ENCODE measurements at places on chromosomes 2 and 18. TPM values are rescaled to one million over a fixed set of nuclear protein-coding genes. Genes with fewer than 3 reads are reported as not detected.

GRCh38 chr18:10893761-10894160, 255.6 kb downstream of the PIEZO2 start:
- DNase-seq: no peak

GRCh38 chr2:85539361-85540132, 579 bp downstream of the MAT2A start:
- DNase-seq: peak; percentile 71

- no peak for DNase-seq
Measured at GRCh38 chr2:127205218-127206125, 14.6 kb downstream of the CYP27C1 start.

DNA sequence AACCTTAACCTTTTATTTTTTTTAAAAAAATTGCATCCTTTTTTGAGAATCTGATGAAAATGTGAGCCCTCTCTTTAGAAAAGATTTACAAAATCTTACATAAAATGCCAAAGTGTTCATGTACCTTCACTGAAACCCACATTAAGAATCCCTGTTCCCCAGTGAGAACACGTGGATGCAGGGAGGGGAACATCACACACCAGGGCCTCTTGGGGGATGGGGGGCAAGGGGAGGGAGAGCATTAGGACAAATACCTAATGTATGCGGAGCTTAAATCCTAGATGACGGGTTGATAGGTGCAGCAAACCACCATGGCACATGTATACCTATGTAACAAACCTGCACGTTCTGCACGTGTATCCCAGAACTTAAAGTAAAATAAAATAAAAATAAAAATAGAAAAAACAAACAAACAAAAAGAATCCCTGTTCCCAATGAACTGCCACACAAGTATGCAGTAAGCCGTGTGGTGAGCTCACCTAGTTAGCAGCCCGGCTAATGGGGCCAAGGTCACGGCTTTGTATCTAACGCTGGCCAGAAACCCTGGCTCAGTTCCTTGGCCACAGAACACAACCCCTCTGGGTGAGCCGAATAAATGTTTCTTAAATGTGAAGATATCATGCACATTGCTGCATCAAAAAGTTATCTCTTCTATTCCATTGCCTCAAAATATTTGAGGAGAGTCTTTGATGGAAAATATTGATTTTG, 41.4 kb downstream of the CHST9 start:
- no peak for DNase-seq

DNA sequence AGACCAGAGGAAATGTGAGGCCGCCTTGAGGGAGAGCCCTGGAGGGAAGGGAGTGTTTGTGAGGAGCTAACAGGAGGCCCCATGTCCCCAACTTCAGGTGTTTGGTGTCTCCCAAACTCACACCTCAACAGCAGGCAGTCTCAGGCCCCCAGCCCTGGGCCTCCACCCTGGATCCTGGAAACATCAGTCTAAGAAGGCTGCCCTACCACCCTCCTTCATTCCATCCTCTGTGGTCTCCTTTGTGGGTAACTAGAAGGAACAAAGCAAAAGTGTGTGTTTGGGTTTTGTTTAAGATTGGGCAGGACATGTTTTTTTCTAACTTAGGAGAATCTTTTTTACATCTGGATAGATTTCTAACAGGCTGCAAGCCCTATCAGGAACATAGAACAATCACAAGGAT, 404.3 kb downstream of the BCL11A start:
- DNase-seq: no peak

The COPS8 gene
- total RNA-seq: 54.7 TPM

The SPR gene
- total RNA-seq: 9.3 TPM

The FAP gene
- 0.50 TPM for total RNA-seq

The DOK6 gene
- total RNA-seq: not detected

The SAG gene
- not detected for total RNA-seq

DNA sequence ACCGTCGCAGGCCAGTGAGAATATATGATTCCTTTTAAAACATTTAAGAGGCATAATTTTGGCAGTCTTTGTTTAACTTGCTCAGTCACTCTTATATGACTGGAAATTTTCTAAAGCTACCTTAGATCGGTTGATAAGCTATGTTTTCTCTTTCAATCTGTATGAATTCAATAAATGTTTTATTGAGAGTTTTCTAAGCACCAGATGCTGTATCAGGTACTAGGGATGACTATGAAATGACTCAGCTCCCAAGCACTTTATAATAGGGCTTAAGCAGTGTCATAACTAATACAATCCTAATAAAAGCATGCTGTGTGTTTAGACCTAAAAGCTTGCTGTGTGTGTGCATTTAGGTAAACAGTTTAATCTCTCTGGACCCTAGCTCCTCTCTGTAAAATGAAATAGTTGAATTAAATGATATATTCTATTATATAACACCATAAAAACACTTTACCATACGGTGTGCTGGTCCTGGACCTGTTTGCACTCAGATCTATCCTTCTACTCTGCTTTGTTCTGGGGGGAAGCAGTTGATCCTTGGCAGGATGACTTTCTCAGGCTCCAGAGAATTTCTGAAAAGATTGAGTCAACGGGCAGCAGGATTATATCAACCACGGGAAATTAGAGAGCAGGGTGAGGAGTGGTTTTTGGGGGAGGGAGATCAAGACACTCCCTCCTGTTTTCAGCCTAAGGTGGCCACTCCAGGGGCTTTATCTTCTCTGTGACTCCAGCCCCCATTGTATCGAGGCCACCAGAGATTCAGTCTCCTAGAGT, 26.1 kb upstream of the SLC38A11 start:
- DNase-seq: no peak

The UGT1A4 gene
- total RNA-seq: not detected

GRCh38 chr2:28233164-28233676, 159.4 kb upstream of the FOSL2 start:
- no peak for DNase-seq

The VWA3B gene
- total RNA-seq: not detected

DNA sequence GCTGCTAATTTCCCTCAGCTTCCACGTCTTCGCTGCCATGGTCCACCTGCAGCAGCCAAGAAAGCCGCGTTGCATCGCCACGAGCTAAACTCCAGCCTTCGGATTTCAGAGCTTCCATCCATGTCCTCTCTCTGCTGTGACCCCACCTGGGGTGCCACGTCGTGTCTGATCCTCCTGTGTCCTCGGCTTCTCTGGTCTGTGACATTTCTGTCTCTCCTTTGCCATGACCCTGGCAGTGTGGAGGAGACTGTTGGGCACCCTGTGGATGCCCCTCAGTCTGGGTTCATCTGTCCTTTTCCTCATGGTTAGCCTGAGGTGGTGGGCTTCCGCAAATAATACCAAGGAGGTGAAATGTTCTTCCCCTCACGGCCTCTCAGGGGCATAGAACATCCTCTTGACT, 106.8 kb downstream of the RTP5 start:
- DNase-seq: no peak

- no peak for DNase-seq
Measured at GRCh38 chr2:224359569-224359968, 42.3 kb downstream of the FAM124B start.

DNA sequence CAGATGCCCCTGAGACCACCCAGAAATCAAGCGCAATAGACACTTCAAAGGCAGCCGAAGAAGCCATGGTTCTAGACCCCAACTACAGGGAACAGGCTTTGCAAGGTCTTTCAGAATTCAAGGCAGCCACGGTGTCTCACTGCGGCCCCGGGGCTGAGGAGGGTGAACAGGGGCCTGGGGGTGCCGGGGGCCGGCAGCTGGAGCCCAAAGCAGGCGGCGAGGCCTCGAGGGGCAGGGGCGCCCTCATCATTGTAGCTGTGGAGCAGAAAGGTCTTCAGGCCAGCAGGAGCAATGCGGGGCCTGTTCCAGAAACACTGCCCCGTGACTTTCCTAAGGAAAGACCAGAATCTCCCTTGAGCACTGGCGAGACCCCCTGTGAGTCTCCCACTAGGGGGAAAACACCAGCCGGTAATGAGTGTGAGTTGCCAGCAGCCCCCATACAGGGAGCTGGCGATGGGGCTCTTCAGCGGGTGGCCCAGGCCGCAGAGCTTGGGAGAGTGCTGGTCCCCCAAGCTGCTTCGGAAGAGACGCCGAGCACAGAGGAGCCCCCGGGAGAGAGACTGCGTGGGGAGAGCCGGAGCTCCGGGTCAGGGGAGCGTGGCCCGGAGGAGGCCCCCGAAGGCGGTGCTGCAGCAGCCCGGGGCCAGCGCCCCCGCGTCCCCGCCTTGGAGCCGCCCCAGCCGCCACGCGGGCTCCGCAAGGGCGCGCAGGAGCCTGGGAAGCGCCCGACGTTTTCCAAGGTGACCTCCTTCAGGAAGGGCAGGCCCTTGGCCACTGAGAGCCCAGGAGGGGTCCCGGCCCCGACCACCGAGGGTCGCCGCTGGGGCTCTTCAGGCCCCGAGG, 79.1 kb downstream of the ARHGEF4 start:
- DNase-seq: no peak

GRCh38 chr2:60556175-60556574, 2.7 kb upstream of the BCL11A start:
- DNase-seq: no peak

DNA sequence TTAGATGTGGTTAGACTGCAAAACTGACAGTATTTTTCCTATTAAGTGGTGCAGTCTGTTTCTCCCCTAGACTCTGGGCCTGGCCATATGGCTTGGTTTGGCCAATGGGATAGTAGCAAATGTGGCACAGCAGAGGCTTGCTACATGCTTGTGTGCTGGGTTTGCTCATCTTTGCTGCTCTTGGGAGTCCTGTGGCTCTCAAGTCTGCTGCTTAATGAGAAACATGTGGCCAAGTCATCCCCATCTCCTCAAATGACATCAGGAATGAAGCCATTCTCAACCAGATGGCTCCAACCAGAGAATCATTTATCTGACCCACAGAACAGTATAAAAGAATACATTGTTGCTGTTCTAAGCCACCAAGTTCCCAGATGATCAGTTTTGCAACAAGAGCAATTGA, 57.1 kb upstream of the PAX3 start:
- no peak for DNase-seq

- DNase-seq: no peak
Measured at GRCh38 chr2:156675896-156676295, 239.7 kb downstream of the GPD2 start.

GRCh38 chr18:35335866-35336265, 8.4 kb downstream of the ZNF24 start:
- DNase-seq: no peak

DNA sequence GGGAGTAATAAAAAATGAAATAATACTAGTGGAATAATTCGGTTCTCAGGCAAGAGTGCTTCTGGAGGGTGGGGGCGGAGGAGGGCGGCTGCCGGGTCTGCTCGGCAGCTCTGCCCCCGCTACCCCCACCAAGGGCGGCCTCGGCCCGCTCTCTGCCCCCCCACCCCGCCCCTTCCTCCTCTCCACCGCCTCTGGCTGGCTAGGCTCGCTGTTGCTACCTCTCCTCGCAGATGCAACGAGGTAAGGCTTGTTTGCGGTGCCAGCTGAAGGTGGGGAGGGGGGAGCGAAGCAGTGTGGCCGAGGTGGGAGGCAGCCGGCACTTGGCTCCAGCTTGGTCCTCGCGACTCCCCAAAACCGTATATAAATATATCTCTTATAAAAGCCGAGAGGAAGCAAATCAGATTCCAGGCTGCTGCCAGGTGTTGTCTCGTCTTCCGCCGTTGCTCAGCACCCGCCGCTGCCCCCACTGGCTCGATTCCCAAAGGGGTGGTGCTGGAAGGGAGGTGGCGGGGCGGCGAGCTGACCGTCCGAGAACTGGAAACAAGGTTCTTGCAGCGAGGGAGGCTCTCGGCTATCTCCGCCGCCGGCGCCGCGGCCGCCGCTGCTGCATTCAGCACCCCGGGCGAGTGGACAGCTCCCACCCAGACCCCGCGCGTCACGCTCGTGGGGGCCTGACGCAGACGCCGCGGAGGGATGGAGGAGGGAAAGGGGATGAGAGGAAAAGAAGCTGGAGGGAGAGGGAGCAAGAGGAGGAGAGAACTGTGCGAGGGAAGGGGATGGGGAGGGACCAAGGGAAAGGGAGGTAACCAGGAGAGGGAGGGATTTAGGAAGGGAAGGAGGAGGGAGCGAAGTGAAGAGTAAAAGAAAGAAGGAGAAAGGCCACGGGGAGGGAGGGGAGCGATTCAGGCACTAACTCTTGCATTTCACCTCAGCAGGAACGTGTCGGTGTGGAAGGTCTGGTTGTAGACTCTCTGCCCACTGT, at the start of gene MARCHF4:
MARCHF4 (minus strand) TSS at position 763 of the 982 bp plus-strand sequence. CDS start 2,223 bp downstream, outside the sequence.
- peak; percentile 79 for DNase-seq

The GALNT13 gene
- total RNA-seq: 0.14 TPM

The KCNG2 gene
- not detected for total RNA-seq

The CTAGE1 gene
- not detected for total RNA-seq

DNA sequence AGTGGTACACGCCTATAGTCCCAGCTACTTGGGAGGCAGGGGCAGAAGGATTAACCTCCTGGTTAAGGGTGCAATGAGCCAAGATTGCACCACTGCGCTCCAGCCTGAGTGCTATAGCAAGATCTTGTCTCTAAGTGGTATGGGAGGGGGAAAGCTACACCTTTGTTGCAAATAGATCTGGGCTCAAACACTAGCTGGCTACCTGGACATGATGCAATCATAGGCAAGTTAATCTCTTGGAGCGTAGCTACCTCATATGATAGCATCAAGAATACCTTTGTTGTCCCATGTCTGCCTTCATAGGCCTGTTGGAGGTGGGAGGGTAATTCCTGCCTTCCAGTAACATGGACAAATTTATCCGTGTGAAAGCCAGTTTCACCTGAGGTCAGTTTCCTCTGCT, 15.7 kb downstream of the KLHL29 start:
- DNase-seq: no peak

DNA sequence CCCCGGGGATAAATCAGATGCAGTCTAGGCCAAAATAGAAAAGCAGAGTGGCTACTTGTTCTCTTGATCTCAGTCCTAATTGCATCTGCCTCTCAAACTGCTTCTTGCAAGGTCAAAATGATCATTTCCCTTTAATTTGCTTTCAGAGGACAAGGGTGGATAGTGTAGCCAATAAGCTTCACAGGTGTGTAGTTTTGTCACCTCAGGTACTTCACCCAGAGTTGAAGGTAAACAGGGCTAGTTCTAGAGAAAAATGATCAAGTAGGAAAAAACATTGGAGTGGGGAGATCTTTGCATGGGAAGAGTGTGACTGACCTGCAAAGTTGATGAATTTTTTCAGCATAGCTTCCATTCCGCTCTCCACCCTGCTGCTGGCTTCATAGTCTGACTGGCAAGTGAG, 8.7 kb downstream of the ERICH2 start:
- no peak for DNase-seq

- no peak for DNase-seq
Measured at GRCh38 chr2:176814740-176815367, 397.7 kb upstream of the HNRNPA3 start.

DNA sequence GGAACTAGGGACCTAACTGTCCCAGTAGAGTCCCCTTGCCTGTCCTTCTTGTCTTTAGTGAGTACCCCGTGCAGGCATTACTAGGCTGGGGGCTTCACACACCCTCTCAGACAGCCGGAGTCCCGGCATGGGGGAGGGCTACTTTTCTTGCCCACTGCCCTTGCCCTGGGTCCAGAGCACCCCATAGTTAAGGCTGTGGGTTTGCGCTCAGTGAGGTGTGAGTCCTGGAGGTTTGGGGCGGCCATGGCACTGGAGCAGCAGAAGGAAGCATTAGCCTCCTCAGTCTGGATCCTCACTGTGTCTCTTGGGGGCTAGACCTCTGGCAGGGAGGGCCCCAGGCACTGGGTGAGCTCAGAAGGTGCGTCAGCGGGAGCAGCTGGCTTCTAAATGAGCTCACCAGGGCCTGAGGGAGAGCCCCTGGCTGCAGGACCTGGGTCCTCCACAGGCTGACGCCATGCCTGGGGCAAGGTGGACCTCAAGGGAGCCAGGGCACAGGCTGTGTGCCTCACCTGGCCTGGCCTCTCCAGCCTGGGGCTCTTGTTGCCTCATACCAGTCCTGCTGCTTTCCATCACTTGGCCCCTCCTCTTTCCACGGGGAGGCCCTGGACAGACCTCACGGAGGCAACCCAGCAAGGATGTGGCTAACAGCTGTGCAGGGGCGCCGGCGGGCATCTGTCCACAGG, 27.4 kb downstream of the HS6ST1 start:
- DNase-seq: no peak

The SERPINB5 gene
- total RNA-seq: not detected

Measured in activated naive CD4-positive, alpha-beta T cell treated with anti-CD3 and anti-CD28 coated beads, Interleukin-2, amount 50 U/mL, for 72 hours (primary cell).